ENCODE measurements at places on chromosomes 5 and 9.

DNA sequence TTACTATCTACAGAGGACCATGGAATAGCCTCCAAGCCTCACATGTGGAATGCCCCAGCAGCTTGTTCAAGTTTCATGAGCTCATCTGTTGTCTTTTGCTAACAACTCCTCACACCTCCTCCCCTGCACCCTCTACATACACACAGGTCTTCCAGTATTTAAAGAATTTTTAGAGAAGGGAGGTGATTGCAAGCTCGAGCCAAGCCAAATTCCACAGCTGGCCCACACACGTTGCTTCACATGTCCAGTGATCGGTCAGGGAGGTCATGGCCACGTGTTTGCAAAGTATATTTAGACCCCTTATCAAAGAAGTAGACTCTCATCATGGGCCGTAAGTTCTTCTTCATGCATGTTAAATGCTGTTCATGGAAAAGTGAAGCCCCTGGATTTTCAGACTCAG, 281.7 kb downstream of the OSTF1 start:
- no peak for DNase-seq

GRCh38 chr5:122996091-122996490, 40.4 kb downstream of the PPIC start:
- no peak for DNase-seq

DNA sequence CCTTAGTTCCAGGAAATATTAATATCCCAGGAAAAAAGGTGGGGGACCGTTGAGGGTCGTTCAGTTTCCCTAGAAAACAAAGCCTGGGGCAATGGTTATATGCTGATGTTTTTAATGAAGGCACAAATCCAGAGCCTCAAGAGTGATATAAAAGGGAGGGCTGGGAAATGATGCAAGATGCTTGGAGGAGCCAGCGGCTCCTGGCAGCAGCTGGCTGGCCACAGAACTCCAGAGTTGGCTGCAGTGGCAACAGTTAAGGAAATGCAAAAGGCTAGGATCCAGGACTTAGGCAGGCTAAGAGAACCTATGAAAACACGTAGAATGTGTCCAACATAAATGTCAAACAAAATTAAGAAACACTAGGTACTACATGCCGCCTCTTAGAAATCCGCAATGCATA, 31.0 kb upstream of the B4GALT1 start:
- DNase-seq, result no peak

GRCh38 chr9:116198344-116198743, 44.8 kb downstream of the PAPPA start:
- DNase-seq, result no peak

GRCh38 chr5:53357439-53357838, 123.0 kb upstream of the FST start:
- DNase-seq, result no peak

GRCh38 chr9:113026200-113026599, 14.2 kb upstream of the ZNF883 start:
- DNase-seq, result no peak

GRCh38 chr5:57824047-57824446, 341.4 kb upstream of the ACTBL2 start:
- DNase-seq, result no peak

- DNase-seq, result no peak
Observed at GRCh38 chr5:61678966-61679365, 346.9 kb downstream of the ZSWIM6 start.

DNA sequence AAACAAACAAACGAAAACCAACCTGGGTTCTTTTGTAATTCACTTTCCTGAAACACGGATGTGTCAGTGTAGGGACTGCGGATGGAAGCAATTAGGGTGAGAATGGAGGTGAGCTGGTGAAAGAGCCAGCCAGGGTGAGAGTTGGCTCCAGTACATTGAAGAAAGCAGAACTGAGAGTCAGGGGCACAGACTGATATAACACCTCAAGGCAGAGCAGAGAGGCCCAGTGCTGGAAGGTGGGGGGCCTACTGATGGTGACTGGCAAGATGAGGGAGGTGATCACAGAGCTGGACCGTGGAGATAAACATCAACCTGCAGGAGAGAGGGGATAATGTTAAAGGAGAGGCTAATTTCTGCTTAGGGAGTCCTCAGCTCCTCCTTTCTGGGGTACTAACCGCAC, 221.1 kb downstream of the MAN2A1 start:
- DNase-seq, result no peak

GRCh38 chr9:21904776-21905175, 89.4 kb downstream of the CDKN2A start:
- DNase-seq, result no peak

DNA sequence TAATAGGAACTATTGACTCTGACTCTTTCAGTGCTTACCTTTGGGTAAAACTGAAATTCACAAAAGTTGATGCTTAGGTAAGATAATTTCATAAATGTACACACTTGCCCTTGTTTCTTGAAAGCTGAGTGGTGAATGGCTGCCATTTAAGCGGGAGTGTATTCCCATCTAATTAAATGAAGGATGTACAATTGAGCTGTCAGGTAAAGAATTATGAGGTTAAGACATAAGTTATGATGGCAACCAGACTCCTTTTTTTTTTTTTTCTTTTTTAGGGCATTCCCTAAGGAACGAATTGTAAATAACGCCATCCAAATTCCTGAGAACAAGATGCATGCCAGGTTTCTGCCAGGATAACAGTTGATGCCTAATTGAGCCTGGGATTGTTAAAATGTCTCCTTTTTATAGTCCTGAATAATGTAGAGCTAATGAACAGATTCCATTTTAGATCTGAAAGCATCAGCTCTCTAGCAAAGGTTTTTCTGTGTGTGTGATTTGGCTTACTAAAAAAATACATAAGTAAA, 199.7 kb downstream of the ISL1 start:
- DNase-seq, result no peak

GRCh38 chr5:2499917-2500316, 251.6 kb downstream of the IRX2 start:
- no peak for DNase-seq

- no peak for DNase-seq
Observed at GRCh38 chr9:1100945-1101344, 50.8 kb downstream of the DMRT2 start.

DNA sequence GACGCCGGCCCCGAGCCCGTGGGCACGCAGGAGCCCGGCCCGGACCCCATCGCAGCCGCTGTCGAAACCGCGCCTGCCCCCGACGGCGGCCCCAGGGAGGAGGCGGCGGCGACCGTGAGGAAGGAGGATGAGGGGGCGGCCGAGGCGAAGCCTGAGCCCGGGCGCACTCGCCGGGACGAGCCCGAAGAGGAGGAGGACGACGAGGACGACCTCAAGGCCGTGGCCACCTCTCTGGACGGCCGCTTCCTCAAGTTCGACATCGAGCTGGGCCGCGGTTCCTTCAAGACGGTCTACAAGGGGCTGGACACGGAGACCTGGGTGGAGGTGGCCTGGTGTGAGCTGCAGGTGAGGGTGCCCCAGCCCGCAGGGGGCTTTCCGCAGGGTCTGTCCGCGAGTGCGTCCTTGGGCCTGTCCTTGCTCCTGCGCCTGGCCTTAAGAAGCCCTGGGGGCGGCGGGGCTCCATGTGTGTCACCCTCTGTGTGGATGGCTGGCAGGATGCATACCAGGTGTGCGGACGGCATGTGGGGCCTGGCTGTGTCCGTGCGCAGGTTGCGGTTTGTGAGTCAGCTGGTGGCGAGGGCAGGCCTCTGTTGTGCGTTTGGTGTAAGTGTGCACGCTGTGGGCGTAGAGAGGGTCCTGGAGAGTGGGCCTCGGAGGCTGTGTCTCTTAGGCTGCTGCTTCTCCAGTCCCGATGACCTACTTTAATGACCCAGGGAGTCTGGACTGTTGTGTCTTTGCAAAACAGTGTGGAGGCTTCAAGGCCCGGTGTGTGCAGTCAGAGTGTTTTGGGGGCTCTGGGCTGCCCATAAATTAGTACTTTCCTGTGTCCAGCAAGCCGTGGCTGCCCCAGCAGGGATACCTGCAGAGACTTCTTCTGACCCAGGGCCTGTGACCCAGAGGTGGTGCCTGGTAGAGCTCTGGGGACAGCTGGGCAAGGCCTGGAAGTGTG, 1.6 kb downstream of the WNK2 start:
- DNase-seq, result no peak

DNA sequence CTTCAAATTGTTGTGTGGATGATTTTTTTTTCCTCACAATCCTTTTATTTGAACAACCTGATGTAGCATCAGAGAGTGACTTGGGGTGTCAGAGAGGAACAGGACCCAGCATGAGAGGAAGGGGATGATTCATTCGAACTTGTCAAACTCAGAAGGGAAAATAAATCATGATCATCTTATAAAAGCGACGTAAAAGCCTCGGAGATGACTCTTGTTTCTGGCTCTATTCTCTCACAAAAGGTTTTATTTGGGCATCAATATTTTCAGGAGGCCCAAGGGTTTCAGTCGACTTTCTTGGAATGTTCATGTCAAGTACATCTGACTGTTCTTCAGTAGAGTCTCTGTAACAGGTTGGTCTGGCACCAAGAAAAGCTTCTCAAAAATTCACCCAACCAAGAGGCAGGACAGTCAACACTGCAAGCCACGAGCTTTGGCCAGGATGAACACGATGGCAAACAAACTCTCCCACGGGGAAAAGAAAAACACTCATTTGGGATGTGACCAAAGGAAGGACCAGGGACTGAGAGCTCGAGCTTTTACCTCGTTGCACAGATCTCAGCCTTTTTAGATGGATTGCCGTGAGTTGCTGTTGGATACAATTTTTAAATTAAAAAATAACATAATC, 55.1 kb downstream of the ANKH start:
- no peak for DNase-seq

- DNase-seq, result no peak
Observed at GRCh38 chr5:179343719-179344430, 1.4 kb downstream of the ADAMTS2 start.

GRCh38 chr9:1890816-1891215, 124.3 kb upstream of the SMARCA2 start:
- DNase-seq, result no peak

- DNase-seq, result no peak
Observed at GRCh38 chr5:58455066-58455465, 4.8 kb downstream of the PLK2 start.

DNA sequence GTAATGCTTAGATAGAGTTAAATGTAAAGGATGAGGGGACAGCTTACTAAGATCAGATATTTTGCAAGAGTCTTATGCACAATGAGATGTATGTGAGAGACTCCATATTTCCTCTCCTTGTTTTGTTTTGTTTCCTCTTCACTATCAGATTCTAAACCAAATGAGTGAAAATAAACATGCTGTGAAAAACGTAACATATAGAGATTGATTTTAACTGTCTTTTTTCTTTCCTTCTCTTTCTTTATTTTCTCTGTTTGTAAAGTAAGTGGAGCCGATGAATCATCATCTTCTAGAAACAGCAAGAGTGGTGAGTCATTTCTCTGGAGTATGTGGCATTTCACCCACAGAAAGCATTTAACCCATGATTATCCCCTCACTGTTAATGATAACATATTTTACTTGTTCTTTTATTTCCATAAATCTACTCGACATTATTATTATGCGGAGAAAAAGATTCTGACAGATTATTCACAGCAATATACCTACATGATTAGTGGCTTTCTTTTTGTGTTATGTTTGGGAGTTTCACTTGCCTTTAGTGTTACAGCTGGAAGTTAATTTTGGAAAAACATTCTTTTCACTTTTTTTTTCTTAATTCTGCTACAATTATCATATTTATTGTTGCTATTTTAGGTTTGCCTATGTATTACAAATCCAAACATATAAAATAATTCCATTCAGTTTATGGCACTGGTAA, 2.1 kb upstream of the ANXA1 start:
- DNase-seq, result no peak

DNA sequence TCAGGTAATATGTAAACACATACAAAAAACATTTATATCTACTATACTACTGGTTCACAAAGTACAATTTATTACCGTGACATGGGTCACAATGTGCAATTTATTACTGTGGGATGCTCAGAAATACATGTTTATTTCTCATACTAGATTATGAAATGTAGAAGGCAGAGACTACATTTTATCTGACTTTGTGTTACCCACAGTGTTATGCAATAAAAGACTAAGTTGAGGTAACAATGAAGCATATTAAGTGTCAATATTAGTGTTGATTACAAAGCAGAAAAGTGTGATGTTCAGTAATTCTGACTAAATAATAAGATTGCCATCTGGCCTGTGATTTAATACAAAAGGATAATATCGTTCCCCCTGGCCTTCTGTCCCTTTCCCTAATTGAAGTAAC, 42.4 kb downstream of the CPLANE1 start:
- DNase-seq, result no peak

DNA sequence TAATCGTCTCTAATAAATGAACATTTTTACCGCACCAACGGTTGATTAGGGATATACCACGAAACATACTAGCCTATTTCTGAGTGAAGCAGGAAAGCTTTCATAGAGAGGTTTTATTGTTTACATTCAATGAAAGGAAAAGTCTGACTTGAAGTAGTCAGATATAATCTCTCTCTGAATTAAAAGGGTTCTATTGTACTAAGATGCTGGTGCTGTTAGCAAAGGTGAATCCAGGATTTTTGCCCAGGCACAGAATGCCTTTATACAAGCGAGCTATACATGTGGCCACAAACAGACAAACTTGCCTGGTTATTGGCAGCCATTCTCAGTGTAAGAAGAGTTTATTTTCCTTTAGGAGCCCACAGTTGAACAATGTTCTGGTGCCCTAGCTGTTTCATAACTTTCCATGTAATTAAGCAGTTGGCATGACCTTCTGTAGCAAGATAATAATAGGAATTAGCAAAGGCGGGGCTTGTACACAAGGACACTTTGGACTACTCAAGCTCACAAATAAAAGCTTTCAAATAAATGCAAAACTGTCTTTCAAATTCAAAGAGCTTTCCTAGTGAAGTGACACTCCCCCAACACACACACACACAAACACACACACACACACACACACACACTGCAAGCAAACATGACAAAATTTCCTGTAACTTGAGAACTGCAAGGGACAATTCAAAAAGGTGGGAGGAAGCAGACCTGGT, 198.7 kb upstream of the MAP3K1 start:
- DNase-seq, result no peak

DNA sequence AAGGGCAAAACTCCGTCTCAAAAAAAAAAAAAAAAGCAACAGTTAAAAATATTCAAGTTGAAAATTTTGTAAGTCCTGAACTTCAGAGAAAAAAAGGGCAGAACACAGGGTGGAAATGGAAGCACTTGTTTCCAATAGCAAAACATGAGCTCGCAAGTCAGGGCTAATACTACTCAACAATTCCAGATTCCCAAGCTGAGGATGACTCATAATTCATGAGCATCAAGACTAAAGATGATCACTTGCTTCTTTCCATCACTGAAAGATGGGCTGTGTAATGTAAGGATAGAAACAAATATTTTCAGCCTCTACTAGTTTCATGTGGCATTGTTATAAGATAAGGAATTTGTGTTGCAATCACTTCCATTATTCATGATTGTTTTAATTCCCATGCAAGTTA, 33.5 kb upstream of the FST start:
- DNase-seq, result no peak

Measured in activated CD8-positive, alpha-beta memory T cell treated with anti-CD3 and anti-CD28 coated beads for 1 hour (primary cell).